ENCODE measurements at places on chromosomes 7 and 10.

DNA sequence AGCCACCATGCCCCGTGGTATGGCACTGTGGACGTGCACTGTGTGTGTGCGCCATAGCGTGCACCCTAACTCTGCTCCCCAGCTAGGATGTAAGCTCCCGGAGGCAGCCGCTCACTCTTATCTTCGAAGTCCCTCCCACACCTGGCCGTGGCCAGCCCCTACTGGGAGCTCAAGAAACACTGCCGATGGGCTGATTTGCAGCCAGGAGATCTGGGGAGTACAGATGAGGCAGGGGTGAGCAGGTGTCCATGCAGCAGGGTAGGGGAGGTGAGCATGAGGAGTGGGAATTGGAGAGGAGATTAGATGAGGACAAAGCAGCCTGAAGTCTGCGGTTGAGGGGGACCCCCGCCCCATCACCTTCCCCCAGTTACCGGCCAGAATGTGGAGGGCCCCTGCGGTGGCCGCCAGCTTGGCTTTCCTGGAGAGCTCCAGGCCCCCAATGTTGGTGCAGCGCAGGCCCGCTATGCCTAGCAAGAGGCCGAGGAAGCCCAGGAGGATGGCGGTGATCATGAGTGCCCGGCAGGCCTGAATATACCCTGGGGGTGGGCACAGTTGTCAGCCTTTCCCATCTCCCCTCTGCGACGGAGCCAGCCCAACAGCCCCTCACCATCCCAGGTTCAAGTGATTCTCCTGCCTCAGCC, 3.6 kb downstream of the CLDN15 start:
- no peak for DNase-seq

DNA sequence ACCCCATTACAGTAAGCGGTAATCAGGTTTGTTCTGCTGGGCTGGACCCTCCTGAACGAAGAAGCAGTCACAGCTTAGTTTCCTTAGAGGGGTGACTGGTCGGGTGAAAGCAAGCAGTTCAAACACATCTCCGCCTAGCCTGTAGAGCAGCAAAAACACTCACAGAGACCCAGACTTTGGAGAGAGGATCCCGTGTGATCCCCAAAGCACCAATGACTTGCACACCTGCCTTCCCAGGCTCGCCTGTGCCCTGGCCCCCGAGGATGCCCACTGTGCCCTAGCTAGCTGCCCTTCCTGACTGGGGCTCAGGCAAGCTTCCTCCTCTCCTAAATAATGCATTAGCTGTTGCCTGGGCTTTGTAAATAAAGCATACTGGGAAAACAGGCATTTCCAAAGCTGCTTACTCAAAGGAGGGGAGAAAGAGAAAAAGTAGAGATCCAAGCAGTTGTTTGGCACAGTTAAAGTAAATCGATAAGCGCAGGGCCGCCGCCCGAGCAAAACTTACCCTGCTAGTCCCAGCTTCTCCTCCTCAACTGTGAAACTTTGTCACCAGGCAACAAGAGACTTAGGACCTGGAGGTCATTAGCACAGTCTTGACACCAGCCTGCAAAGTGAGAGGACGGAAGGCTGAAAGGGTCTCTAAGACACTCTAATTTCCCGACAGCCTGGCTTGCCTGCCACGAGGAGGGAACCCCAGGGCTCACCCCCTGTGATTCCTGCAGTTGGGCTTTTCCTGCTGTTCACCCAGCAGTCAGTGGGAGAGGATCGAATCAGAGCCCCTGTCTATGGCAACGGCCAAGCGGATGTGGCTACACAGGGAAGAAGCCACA, 4.8 kb downstream of the LRRC18 start:
- no peak for DNase-seq

- DNase-seq, result peak; percentile 94
These were observed 85.4 kb downstream of the AKR1D1 start for GRCh38 chr7:138161600-138162081.

- DNase-seq, result no peak
These were observed 25.3 kb downstream of the CHCHD3 start for GRCh38 chr7:133056370-133057238.

DNA sequence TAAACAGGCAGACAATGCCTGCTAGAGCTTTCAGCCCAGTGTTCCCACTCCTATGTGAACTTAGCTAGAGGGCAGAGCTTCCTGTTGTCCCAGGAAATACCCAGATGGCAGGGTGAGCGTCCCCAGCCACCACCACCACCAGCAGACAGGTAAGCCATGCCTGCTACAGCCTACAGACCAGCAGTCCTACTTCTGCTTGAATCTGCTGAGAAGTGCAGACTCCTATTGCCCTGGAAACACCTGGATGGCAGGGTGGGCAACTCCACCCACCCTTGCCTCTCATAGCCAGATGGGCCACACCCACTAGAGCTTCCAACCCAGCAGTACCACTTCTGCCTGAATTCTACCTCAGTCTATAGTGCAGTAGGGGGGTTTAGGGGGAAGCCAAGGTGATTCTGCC, 64.4 kb downstream of the FBXL13 start:
- DNase-seq, result peak; percentile 91
